T-helper 2 cell (primary cell): ENCODE measurements at places on chromosomes 7 and 10.

DNA sequence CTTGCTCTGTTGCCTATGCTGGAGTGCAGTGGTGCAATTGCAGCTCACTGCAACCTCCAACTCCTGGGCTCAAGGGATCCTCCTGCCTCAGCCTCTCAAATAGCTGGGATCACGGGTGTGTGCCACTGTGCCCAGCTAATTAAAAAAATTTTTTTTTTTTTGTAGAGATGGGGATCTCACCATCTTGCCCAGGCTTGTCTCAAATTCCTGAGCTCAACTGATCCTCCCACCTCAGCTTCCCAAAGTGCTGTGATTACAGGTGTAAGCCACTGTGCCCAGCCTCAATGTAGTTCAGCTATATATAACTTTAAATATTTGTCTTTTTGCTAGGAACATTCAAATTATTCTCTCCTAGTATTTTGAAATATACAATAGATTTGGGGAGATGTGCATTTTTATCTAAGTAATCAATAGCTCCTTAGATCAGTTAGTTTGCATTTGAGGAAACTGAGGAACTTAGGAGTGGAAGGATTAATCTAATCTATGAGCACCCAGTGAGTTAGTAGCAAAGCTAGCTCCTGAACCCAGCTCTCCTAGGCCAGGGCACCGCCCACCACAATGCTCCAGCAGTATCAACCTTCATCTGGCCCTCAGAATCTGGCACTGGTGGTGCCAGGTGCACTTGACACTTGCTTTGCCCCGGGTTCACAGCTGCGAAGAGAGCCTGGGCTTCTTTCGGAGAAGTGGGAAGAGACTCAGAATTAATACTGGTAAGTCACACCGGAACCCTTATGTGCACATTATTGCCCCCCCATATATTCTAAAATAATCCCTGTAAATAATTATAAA lies 5.9 kb upstream of the LRMDA start:
- no peak for DNase-seq

- no peak for DNase-seq
These were observed 114.5 kb downstream of the MARCHF5 start for GRCh38 chr10:92405419-92405924.

- DNase-seq: no peak
These were observed 118.6 kb downstream of the MAGI2 start for GRCh38 chr7:79334841-79335240.

DNA sequence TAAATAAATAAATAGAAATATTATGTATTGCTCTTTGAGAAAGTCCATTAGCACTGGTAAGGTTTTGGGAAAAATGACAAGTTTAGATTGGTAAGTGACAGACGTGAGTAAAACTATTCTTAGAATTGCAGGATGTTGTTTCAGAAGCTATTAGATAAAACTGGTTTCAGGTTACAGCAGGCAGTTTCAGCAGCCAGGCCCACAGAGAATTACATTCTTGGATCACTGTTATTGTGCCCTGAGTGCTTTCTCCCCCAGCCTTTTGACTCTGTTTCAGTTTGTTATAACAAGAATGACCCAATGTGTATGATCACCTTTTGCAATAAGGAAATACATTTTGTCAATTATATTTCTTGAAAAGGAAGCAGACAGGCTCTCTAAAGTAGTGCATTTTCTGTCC lies 86.5 kb downstream of the DKK1 start:
- no peak for DNase-seq

DNA sequence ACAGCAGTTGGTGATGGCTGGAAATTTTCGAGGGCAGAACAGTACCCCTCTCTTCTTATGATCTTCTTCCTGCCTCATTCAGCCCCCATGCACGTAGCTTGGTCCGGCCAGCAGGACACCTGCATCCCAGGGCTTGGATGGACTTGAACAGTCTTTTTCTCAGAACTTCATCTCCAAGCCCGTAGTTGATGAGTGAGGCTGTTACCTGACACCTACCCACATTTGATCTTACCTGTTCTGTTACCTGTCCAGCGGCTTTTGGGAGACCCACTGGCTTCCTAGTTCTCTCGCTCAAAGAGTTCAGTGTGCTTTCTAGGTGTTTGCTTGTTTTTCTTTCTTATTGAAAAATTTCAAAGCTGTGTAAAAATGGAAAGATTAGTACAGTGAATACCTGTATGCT lies 212.2 kb downstream of the CUX1 start:
- no peak for DNase-seq

DNA sequence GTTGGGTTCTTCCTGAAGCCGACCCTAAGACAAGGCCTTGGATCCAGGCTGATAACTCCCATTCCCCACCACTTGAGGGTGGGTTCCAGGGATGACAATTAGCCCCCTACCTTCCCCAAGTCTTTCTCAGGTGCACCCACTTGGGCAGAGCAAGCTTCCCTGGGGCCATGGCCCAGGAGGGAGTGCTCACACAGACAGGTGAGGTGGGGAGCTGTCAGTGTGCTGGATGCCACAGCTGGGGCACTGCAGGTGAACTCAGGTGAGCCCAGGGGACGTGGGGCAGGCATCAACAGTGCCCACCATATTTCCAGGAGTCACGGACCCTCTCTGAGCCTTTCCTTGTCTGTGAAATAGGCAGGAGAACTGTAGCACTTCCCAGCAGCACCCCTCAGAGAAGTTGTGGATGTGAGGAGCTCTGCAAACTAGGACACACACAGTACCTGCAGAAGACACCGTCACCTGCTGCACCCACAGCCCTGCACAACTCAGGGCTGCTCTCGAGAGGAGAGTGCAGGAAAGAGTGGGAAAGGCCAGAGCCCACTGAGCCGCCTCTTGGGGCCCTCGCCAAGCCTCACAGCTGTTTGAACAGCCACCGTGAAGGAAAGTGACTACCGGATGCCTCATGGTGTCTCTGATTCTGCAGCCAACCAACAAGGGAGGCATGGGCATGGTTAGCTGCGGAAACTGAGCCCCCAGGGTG lies 17.9 kb downstream of the SH3PXD2A start:
- DNase-seq: no peak

- no peak for DNase-seq
These were observed 30.7 kb upstream of the HPSE2 start for GRCh38 chr10:99266383-99266782.

DNA sequence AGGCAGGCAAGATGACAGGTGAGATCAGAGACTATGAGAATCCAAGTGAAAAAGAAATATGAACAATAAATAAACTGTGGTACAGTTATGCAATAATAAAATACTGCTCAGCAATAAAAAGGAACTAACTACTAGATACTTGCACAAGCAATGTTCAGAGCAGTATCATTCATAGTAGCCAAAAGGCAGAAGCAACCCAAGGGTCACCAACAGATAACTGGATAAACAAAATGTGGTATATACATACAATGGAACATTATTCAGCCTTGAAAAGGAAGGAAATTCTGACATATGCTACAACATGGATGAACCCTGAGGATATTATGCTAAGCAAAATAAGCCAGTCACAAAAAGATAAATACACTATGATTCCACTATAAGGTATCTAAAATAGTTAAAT lies 76.9 kb upstream of the KCNIP2 start:
- DNase-seq: no peak

DNA sequence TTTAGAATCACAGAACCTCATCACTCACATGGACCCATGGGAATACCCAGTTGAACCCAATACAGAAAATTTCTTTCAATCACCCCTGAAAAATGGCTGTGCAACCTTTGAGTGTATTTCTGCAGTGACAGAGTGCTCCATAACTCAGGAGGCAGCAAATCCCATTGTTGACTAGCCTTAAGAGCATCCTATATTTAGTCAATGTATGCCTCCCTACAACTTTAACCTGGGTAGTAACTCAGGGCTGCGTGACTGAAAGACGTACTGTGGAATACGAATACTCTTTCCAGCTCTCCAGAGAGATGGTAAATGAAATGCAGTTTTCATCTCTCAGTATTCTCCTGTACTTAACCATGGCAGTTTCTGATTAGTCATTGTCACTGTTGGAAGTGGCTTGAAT lies 573.0 kb upstream of the POM121L12 start:
- DNase-seq: no peak

- no peak for DNase-seq
These were observed 15.3 kb upstream of the LRRC61 start for GRCh38 chr7:150307904-150308303.

DNA sequence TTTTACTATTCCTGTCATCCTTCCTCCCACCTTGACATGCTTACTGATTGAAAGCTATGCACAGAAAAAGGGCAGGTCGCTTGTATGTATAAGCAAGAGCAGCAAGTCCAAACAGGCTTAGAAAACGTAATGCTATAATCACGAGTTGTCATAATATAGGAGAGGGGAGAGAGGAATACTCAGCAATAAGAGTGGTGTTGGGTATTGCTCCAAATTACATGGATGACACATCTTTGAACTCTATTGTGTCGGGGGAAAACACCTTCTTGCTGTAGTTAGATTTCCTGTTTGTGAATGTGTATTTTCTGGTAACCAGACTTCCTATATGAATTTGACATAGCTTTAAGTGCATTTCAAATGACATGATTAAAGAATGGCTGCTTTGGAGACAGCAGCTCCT lies 7.5 kb downstream of the MET start:
- DNase-seq: peak; percentile 56

DNA sequence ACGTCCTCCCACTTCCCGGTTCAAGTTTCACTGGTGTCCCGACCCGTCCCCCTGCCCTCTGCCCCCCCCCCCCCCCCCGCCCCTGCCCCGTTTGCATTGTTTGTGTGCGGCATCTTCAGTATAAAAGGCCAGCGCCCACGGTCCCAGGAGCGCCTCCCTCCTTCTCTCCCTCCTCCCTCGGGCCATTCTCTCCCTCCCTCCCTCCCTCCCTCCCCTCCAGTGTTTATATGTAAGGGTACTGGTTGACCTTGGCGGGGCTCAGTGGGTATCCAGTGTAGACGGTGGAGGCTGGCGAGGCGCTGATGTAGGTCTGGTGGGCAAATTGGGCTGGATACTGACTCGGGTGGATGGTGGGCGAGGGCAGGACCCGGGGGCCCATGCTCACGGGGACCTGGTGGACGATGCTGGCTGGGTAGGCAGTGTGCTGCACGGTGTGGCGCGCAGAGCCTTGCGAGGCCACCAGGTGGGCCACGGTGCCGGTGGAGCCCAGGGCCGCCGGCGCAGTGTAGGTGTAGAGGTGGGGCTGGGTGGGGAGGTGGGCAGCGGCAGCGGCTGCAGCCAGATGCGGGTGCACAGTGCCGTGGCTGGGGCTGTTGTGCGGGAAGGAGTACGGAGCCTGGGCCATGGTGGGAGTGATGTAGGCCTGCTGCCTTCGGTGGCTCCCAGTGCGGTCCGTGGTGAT lies 49.4 kb downstream of the CLEC2L start:
- DNase-seq: no peak

- no peak for DNase-seq
These were observed 26.6 kb downstream of the GIMAP8 start for GRCh38 chr7:150476819-150477631.

DNA sequence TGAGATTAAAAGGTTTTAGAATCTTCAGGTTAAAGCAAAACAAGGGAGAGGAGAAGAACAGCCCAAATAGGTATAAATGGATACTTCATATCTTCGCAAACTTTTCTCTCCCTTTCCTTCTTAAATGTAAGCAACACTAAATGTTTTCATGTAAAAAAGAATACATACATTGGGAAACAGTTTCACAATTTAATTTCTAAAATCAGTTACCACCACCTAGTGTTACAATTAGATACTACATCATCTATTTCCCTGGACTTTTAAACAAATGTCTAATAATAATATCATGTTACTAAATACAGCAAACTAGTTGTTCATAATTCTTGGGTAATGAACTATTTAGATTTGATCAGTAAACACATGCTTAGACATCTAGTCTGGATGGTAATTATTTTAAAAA lies 35.8 kb downstream of the MINDY3 start:
- DNase-seq: no peak

- DNase-seq: peak; percentile 49
These were observed 217.9 kb downstream of the SFMBT2 start for GRCh38 chr10:7192831-7193361.

DNA sequence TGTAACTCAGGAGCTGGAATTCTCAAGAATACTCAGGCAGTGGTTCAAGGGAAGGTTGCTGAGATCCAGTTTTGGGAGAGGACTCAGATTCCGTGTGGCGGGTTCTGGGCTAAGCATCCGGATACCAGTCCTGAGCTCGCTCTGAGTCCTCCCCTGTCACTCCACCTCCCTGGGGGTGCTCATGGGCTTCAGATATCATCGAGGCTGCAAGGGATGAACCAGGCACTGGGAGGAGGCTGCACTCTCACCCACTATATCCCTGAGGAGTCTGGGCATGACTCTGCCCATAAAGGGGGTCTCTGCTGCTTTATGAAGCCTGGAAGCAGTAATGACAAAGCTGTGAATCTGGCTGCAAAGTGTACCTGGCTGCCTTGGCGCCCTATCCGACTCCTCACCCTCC lies 188.5 kb downstream of the TNS3 start:
- no peak for DNase-seq

- DNase-seq: no peak
These were observed 312.3 kb downstream of the CAMK1D start for GRCh38 chr10:12661671-12662070.

GRCh38 chr10:113765910-113766309 lies 14.4 kb downstream of the PLEKHS1 start:
- DNase-seq: no peak

- no peak for DNase-seq
These were observed 755 bp downstream of the FAM171A1 start for GRCh38 chr10:15370212-15370855.

DNA sequence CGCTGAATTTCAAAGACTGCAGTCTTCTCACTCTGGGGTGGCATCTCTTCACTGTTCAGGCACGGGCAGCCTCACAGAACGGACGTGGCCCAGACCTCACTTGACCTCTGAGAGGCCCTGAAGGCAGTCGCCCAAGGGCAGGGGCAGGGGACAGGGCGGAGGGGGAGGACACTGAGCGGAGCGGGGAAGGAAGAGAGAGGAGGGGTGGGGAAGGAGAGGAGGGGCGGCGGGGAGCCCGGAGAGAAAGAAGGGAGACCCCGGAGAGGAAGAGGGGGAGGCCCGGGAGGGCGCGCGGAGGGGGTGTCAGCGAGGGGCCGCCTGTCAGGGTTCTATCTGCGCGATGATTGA lies 58.7 kb upstream of the COMTD1 start:
- DNase-seq: no peak

DNA sequence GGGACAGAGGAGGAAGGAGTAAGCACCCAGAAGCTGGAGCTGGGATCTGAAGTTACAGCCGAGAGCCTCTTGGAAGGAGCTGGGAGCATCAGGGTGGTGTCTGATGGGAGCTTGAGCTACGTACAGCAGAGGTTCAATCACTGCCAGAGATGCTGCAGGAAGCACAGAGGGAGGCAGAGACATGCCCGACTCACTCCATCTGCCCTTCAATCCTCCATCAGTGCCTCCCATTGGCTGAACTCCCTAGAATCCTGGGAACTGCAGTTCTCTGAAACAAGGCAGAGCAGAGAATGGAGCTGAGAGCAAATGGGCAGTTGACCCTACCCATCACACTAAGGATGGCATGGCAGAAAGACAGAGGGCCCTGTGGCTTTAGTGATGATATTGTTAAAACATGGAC lies 40.0 kb upstream of the CTBP2 start:
- DNase-seq: no peak

GRCh38 chr7:2650451-2650850 lies 18.7 kb downstream of the TTYH3 start:
- DNase-seq: no peak
